ENCODE measurements at places on chromosomes 5 and 9.

GRCh38 chr9:91710158-91710557 is 239.9 kb downstream of the ROR2 start:
- no peak for DNase-seq

DNA sequence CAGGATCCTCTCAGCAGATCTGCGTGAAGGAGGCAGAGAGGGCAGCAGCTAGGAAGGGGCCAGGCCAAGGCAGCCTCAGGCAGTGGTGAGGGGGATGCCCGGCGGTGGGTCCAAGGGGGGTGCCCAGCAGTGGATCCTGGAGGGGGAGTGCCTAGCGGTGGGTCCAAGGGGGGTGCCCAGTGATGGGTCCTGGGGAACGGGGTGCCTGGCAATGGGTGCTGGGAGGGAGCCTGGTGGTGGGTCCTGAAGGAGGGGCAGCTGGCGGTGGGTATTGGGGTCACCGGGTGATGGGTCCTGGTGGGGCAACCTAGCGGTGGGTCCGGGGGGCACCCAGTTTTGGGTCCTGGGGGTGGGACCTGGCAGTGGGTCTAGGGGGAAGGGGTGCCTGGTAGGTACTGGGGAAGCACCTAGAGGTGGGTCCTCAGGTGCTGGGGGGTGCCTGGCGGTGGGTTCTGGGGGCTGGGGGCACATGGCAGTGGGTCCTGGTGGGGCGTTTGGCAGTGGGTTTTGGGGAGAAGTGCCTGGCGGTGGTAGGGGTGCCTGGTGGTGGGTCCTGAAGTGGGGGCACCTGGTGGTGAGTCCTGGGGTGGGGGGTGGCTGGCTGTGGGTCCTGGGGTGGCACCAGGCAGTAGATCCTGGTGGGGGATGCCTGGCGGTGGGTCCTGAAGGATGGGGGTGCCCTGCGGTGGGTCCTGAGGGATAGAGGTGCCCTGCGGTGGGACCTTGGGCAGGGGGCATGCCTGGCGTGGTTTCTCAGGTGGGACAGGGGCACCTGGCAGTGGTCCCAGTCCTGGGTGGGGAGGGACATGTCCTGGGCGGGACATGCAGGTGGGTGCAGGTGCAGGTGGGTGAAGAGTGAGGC is 1.9 kb downstream of the LRRC14B start:
- no peak for DNase-seq

- no peak for DNase-seq
Measured at GRCh38 chr9:106639873-106640568, 222.9 kb upstream of the ZNF462 start.

DNA sequence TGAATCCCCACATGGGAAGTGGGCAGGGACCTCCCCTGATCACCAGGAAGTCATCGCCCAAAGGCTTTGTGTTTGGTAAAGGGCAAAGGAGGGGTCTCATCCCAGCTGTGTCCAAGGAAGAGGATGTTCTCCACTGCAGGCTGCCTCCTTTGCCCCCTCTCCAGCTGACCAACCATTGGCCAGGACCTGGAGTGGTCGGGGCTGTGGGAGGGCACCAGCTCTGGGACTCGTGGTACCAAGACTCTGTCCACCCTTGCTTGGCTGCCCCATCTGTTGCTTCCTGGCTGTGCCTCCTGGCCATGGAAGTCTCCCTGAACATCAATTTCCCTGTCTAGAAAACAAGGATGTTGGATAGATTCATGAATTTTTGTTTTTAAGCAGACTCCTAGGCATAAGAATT is 34.1 kb downstream of the COL15A1 start:
- no peak for DNase-seq

DNA sequence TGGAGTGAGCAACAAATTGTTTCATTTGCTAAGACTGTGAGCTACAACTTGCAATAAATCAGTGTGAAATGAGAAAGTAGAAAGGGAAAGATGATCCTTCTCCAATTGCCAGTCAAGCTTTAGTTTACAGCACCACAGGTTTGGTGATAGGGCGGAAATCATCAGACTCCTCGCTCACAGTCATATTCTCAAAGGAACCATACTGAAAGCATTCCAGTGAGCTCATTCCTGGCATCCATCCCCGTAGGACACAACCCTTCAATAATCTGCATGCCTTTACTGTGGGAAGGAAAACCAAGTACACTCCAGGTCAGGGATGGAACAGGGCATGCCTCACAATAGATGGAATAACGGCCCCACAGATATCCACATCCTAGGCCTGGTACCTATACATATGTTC is 80.7 kb downstream of the FSTL4 start:
- DNase-seq: no peak

DNA sequence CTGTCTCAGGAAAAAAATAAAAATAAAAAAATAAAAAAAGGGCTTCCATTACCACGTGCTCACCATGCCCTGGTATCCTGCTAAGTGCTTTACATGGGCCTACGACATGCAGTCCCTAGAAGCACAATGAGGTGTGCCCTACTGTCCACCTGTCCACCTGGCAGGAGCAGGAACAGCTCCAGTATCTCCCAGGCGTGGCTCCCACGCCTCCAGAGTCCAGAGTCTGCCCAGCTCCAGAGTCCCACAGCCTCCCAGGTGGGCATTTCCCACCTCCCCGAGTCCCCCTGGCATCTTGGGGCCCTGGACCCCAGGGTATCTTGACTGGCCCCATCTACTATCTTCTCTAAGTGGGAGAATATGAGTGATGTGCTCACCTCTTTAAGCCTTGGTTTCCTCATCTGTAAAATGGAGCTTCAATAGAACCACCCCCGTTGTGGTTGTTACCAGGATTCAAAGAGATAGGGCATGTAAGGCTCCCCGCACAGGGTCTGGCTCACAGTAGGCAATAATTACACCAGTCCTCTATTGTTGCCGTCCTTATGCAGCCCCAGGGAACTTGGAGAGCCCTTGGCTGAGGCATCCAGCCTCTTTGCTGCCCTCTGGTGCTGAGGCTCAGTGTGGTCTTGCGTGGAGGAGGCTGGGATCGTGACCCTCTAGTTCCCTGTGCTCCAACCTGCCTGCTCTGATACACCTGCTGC is 8.9 kb downstream of the CXCL14 start:
- peak; percentile 69 for DNase-seq

- peak; percentile 70 for DNase-seq
Measured at GRCh38 chr9:127214421-127215267, 49.9 kb upstream of the GARNL3 start.

DNA sequence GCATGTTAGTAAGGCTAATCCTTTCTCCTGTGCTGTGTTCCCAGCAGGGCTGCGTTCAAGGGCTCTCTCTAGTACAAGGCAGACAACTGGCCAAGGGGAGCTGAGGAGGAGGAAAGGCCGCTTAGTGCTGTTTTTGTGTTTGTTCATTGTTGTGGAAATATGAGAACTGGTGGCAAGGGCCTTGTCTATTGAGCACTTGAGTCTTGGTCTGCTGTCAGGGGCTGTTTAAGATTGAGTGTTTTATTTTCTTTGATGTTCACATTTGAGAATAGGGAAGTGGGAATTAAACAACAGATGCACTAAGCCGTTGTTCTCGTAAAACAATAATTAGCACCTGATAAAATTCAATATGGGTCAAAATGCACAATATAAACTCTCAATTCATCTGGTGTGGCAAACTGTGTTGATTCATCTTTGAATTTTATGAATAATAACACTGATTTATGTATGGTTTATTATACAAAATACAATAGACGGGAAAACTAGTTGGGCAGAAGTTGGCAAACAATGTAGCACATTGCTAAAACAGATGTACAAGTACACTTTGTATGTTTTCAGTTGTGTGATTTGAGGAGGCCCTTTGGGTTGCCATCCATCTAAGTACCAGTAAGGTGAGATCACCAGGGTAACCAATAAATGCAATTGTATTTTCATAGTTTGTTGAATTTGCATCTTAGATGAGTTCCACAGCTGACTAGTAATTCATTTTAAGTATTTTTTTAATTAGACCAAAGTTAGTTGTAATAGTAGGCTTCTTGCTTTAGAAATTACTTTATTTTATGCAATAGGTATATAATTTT is 97.6 kb upstream of the GRHPR start:
- DNase-seq: no peak

DNA sequence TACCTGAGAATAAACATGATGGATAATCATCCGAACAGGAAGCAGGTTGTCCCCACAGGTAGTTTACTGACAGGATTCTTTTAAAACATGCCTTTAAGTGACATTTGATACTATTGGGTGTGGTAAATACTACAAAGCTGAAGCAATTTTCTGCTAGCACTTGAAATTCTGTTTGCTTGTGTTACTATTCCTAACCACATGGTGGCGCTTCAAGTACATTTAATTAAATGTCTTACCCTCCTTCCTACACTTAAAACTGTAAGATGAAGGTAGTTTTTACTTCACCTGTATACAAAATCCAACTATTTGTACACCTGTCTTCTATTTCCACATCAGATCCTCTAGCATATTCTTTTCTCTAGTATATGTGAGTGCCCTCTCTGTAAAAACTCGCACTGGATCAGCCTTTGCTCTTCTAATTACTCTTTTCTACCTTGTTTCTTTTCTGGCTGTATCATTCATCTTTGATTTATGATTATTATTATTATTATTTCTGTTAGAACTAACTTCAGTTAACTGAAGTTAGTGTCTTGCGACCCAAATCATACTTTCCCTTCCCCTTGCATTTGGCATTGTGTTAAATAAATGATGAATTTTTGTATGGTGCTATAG is 18.4 kb downstream of the SLC25A46 start:
- peak; percentile 71 for DNase-seq

DNA sequence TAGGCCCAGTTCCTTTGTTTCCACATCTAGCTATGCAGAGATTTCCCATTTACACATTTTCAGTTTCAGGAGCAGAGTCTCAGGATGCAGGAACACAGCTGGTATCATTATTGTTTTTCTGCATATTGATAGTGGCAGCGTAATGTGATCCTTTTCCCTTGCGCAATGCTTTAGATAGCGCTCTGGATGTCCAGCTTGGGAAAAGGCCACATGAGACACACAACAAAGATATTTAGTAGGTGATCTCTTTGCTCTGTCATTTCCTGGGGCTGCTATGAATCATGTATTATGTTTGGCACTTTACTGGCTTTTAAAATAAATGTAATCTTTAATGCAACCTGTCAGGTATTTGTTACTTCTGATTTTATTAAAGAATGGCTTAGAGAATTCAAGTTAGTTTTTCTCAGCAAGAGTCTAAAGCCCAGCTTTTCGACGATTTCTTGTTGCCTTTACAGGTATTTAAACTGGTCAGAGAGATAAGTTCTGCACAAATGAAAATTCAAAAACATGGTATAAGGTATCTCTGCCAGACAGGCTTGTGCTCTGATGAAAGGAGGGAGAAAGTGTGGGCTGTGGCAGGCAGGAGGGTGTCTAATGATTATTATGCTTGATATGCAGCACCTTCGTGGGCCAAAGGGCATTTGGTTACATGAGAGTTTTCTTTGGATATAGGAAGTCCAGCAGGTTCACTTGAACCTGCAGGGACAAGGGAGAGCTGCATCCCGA is 42.2 kb downstream of the PTTG1 start:
- peak; percentile 44 for DNase-seq

GRCh38 chr5:173397516-173397915 is 69.3 kb upstream of the STC2 start:
- DNase-seq: no peak

- DNase-seq: no peak
Measured at GRCh38 chr5:133738271-133738670, 125.9 kb upstream of the FSTL4 start.

DNA sequence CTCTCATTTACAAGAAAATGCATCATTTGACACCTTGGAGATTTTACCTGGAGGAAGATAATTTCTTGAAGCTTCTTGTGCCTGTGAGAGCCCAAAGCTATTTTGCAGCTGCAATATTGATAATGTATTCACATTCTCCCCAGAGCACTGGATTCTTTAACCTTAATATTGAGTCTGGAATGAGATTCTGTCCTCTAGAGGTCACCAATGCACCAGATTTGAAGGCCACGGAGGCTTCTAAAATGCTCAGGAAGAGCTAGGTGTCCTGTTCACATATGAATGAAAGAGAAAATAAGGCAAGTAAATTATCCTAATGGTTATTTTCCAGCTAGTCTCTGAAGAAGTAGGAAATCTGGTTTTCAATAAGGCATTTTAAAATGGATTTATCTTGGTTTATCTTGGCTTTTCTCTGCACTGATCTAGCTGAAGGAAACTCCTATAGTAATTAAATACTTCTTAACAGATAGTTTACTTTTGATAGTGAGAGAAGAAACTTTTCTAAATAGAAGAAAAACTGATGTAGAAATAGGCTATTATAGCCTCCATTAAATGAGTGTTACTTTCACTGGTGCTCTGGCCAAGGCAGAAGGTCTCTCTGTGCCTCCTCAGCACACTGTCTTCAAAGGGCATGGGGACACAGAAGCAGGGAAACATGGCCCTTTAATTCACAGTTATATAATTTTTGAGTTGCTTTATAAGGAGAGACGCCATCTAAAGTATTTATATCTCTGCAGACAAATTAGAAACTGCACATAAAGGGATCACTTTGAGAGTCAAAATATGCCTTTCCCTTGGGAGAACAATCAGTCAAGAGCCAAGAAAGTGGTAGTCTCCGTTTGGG is 297.0 kb upstream of the ACTBL2 start:
- peak; percentile 74 for DNase-seq

DNA sequence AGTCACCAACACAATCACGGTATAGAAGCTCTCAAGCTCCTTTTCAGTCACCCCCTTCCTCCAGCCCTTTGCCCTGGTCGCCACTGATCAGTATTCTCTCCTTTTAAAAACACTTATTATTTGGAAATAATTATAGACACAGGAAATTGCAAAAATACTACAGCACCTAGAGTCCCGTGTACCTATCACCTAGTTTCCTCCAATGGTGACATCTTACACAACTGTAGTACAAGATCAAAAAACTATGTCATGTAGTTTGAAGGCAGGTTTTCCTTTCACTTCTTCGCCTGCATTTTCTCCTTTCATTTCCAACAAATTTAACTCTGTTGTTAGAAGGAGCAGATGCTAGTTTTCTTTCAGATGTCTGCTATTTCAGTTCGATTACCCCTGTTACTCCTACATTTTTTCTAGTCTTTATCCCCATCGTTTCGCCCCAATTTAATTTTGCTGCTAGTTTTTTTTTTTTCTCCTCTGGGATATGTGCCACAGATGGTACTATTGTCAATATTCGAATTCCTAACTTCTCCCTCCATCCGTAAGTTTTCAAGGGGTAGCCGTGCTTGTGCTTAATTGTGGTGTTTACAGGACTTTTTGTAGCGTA is 612 bp upstream of the ATG10 start:
- DNase-seq: peak; percentile 57

DNA sequence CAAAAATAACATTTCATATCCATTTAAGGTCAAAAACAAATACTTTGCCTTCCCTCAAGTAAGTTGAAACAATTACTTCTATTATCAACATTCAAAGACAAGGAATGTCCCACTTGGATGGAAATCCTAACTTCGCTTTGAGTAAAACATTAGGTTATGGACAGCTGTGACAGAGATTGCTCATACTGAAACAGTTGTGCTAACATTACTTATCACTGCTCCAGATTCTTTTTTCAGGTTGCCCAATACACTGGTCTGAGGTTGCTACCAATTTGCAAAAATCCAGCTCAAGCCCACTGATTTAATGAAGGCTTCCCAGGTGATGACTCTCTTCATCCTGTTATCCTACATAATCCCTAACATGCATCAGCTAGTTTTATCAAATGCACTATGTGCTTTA is 98.3 kb downstream of the UBAP2 start:
- DNase-seq: no peak
